ENCODE measurements at places on chromosomes 6 and 20.

DNA sequence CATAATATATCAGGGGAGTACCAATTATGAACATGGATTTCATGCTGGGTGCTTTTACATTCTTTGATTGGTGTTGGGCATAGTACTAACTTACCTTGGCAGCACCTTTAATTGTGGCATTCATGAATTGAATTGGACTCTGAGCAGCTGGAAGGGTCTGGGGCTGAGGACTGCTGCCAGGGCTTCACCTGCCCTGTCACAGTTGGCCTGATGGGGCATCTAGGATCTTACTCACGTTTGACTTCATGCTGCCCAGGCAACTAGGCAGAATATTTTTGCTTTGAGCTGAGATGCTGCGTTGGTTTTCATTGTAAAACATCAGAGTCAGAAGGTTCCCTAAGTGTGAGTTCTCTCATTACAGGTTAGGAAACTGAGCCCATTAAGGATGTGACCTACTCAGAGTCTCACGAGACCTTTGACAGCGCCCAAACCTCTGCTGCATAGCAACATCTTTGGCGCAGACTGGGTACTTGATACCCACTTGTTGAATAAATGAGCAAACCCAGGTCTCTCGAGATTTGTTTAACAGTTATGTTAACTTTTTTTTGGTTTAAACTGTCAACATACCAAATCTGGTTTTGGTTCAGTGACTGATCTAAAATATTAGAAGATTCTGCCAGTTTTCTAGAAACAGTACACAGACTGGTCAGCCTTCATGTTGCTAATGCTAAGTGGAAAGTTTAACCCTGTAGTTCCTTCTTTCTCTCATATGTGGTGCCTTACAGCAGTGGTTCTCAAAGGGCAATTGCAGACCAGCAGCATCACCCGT is 104.9 kb downstream of the TCP11 start:
- no peak for DNase-seq

GRCh38 chr6:169158174-169158573 is 95.5 kb downstream of the THBS2 start:
- no peak for DNase-seq

DNA sequence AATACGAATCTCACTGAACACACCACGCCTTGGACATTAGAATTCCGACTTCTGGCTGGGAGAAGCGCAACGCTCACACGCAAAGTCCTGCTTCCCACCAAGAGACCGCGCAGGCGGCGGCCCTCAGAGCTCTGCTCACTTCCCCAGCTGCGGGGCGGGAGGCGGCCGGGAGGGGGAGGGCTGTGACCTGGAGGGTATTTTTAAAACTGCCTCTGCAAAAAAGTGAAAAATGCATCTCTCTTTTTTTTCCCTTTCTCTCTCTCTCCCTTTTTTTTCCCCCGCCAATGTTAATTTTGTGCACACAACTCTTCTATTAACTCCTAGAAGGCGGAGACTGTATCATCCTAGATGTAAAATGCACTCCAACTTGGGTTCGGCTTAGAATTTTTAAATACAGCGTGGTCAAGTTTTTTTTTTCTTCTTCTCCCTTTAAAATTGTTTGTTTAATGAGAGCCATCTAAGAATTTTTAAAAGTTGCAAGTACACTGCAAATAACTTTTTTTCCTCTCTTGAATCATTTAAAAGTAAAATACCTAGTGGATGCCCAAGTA is 66.4 kb downstream of the STX11 start:
- DNase-seq: no peak

DNA sequence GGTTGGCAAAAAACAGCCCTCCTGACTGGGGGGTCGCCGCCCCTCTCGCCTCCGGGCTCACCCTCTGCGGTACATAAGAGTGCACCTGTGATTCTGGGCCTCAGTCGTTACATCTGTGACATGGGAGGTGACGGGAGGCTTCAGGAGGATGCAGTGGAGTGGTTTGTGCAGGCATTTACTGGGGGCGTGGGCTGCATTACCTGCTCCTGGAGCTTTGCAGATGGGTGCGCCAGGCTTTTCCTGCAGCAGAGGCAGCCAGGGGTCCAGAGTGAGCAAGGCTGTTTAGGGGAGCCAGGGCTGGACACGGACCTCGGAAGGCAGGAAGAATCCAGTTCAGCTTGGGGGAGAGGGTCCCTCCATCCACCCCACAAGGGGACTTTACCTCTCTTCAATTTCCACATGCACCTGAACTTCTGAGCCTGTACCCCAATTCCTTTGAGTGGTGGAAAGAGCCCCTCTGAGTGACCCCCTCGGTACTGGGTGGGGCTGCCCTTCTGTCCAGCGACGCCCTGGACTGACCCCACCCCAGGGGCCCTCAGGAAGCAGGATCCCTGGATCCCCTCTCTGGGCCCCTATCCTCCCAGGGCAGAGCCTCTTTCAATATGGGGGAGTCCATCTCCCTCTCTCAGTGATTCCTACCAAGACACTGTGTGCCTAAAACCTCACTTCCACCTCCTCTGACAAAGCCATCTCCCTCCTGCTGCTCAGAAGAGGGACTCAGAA is 134.0 kb downstream of the TAF4 start:
- no peak for DNase-seq

DNA sequence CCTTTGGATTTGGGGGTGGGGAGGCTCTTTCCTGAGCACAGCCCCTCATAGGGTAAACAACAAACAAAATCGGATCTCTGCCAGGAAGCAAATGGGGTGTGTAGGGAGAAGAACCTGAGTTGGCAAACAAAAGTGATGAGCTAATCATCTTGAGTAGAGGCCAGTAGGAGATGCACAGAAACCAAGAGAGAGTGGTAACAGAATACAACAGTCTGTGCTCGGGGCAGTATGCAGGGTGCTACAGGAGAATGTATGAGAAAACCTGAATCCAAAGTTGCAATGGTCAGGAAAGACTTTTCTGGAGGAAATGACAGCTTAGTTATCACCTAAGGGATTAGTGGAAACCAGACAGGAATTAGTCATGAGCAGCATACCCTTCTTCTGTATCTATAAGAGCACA is 177.8 kb downstream of the CDKAL1 start:
- DNase-seq: no peak

GRCh38 chr20:6599876-6600735 is 167.4 kb upstream of the BMP2 start:
- DNase-seq: no peak

DNA sequence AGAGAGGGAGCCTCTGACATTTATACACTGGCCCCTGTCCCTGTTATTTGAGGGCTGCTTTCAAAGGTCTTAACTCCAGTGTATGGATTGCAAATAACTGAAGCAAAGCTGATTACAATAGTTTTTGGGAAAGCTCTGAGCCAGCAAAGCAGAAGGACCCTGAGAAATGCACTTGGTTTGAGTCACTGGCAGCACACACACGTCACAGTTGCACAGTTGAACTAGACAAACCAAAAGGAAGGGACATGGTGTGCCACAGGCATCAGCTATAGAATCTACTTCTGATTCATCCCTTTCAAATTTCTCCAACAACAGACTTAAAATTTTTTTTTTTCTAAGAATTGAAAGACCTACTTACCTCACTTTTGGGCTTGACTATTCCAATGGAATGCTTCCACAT is 56.4 kb downstream of the SNRNP48 start:
- DNase-seq: no peak

DNA sequence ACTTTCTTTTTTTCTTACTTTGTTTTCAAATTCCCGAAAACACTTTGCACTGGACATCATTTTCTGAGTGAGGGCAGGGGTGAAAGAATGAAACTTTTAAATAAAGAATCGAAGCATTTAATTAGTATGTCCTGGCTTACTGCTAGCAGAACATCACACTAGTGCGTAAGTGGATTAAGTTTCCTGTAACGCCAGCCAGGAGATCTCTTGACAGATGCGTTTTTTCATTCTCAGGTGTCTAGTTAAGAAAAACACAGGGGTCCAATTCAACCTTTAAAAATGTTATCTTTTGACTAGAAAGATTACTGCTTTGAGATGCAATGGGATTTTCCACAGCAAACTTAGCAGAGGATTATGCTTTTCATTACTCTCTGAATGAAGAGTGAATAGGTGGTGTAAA is 858.8 kb upstream of the EPHA7 start:
- no peak for DNase-seq

DNA sequence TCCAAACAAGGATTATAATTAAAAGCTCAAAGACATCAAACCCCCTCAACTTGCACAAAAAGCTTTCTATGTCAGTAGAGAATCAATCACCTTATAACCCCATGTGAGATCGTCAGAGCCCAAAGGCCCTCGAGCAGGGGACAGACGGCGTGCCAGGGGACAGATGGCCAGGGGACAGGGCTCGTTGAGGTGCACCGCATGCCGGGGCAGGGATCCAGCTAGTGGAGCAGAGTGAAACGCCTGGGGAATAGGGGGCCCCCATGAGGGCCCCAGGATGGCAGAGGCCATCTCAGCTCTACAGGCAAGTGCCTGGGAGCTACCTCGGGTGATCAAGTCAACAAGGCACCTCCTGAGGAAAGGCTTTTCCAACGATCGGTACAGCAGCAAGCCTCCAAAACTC is 28.6 kb downstream of the DIDO1 start:
- no peak for DNase-seq

GRCh38 chr6:142810952-142811514 is 133.9 kb downstream of the HIVEP2 start:
- no peak for DNase-seq

GRCh38 chr20:11651138-11651537 is 266.6 kb upstream of the BTBD3 start:
- no peak for DNase-seq
